Stimulated activated CD4-positive, alpha-beta T cell treated with anti-CD3 and anti-CD28 coated beads, Interleukin-15, amount 100 ng/mL, for 1 hour (primary cell): ENCODE measurements at places on chromosomes 5 and 9.

DNA sequence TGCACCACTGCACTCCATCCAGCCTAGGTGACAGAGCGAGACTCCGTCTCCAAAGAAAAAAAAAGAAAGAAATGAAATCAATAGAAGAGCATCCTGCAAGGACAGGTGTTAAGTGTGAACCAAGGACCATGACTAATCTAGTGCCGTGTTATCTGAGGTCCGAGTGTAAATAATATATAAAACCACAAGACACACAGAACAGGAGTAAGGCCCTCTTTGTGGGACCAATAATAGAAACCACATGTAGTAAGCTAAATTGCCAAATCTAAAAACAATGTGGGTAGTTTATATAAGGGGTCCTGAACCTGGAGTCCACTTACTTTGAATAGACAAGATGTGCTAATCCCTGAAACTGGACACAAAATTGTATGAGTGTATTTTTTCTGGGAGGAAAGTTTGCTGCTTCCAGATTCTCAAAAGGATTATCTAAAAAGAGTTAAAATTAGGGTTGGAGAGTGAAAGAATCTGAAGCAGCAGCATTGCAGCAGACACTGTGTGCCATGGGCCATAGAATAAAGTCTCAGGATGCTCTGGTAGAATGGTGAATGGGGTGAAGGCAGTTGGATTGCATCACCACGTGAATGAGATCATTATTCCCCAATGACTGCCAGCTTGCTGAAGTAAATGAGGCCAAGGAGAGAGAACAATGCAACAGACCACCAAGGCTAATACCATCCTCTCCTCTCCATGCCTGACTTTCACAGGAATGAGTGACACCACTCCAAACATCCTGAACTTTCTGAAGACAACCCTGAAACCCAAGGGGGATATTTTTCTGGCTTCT lies 222.7 kb downstream of the DCP2 start:
- DNase-seq, result no peak

DNA sequence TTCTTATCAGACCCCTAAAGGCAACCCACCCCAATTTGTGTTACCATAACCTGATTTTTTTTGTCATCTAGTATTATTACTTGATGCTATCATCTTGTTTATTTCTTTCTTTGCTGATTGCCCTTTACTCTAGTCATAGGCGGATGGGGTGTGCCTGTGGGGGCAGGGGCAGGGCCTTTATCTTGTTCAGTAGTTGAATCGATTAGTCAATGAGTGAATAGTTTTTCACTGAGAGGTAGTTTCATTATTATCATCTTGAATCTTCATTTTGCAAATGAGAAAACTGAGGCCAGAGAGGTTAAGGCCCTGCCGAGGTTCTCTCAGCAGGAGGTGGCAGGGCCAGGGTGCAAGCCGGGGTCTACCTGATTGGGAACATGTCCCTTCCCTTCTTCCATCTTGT lies 9.4 kb upstream of the GM2A start:
- DNase-seq, result no peak

- no peak for DNase-seq
These were observed 262.3 kb downstream of the AUH start for GRCh38 chr9:91099436-91099835.

GRCh38 chr5:32628049-32628844 lies 42.9 kb downstream of the SUB1 start:
- DNase-seq, result no peak

DNA sequence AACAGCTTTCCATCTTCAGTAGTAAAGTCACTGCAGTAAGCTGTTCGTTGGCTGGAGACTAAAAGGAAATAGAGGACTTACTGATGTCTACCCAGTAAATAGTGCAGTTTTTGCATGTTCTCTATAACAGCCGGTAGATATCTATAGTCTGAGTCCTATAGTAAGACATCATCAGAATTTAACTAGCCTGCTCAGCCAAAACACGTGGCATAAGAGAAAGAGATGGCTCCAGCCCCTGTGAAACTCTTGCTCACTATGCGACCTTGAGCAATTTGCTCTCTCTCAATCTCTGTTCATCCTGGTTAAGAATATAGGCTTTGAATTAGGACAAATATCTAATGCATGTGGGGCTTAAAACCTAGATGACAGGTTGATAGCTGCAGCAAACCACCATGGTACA lies 201.6 kb upstream of the PAPPA start:
- DNase-seq, result no peak

GRCh38 chr9:105416840-105417239 lies 31.0 kb upstream of the FSD1L start:
- DNase-seq, result no peak

- no peak for DNase-seq
These were observed 146.1 kb upstream of the TSLP start for GRCh38 chr5:110925398-110925797.

DNA sequence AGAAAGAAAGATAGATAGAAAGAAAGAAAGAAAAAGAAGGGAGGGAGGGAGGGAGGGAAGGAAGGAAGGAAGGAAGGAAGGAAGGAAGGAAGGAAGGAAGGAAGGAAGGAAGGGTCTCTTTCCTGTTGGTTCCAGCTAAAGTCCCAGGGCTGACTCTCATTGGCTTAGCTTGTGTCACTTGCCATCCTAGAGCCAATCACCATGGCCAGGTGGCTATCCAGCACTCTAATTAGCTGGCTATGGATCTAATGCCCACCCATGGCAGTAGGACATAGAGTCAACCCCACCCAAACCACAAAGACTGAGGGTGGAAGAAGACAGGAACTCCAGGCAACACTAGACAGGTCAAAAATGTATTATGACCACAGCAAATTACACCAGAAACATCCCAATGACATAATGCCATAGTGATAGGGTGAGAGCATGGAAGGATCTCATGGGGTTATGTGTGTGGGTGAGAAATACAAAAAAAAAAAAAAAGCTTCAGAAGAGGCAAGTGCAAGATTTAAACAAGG lies 10.8 kb upstream of the CPLX2 start:
- DNase-seq, result no peak

DNA sequence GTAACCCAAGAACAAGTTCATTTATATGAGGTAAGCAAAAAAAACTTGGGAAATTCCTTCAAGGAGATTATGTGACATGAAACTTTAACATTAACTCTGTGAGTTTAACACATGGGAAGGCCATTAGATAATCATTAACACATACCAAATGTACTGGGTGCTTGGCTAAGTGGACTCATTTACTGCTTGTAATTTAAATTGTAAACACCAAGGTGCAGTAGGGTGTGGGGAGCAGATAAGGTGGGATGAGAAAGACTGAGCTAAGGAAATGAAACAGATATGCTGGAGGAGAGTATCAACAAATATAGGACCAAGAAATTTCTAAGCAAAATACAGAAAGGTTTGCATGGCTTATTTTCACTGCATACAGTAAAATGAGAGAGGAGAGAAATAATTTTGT lies 2384.8 kb upstream of the ACO1 start:
- no peak for DNase-seq

- DNase-seq, result peak; percentile 54
These were observed 71.9 kb downstream of the MVB12B start for GRCh38 chr9:126398403-126399058.

GRCh38 chr5:139204196-139204595 lies 6.0 kb upstream of the SIL1 start:
- no peak for DNase-seq

DNA sequence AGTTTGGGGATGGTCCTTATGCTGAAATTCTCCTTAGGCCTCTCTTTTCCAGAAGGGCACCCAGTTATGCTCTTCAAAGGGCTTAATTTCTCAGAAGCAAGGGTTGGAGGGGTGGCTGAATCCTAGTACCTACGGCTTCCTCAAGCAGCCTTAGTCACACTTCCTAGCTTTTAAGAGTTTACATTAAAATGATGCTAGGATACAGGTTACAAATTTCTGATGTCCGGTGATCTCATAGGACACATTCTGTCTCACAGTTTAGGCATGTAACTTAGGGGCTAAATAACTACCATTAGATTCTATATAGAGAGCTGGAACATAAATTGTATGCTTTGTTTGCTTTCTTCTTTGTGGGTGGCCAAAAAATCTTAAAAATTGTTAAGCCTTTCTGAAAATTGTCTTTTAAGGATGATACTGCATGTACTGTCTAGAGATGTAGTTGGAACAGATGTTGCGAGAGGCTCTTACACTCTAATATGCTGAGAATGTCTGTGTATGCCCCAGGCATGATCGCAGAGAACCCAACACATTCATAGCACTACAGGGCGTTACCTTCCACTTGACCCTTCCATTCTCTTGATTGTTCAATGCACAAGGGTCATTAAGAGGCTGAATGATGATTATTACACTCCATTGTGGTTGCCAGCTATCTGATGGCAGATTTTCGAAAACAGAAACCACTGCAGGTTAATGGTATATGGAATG lies 139.1 kb downstream of the TMEM38B start:
- no peak for DNase-seq

GRCh38 chr9:131448818-131449217 lies 53.9 kb upstream of the POMT1 start:
- no peak for DNase-seq

GRCh38 chr5:146513462-146513861 lies 2.5 kb downstream of the GPR151 start:
- no peak for DNase-seq

GRCh38 chr5:44814761-44815160 lies 6.0 kb downstream of the MRPS30 start:
- no peak for DNase-seq
